ENCODE measurements at places on chromosomes 7 and 10. TPM values are rescaled to one million over a fixed set of nuclear protein-coding genes. Genes with fewer than 3 reads are reported as not detected.

DNA sequence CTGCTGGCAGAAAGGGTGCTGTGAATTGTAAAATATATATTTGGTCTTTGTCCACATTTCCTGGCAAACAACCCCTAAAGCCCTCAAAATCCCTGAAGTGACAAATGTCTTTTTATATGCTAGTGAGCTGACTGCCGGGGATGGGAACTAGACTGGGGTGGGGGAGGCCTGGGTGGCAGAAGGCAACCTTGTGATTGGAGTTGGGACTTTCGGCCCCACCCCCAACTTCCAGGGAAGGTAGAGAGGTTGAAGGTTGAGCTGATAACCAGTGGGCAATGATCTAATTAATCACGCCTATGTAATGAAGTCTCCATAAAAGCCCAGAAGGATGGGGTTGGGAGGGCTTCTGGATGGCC, 2.7 kb downstream of the EPHA1 start:
- H3K4me1 ChIP-seq, result peaks cover 23% of the 10 kb centered on the region
- H3K4me3 ChIP-seq, result no peak overlapping the region
- no peaks in the 10 kb centered on the region for H3K27me3 ChIP-seq
- 0 out of 2 replicates have a peak, but pooled peaks cover 2% of the 10 kb centered on the region for H3K36me3 ChIP-seq

The PVRIG gene
- 1.1 TPM for total RNA-seq

DNA sequence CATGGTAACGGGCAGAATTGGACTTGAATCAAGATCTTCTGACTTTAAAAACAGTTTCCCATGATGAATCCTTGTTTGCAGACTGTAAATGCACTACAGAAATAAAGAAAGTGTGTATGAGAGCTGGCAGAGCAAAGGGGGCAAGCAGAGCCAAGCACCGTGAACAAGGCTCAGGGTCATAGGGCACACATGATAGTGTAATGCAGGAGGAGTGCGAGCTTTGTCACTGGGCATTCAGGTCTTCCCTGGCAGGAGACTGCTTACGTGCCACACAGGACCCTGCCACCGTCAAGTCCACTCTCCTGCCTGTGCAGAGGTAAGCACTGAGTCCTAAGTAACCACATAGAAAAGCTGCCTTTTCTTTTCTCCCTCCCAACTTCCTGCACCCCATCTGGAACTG, 93.1 kb upstream of the NPVF start:
- no peak overlapping the region for H3K4me3 ChIP-seq
- H3K27ac ChIP-seq, result no peak overlapping the region
- H3K36me3 ChIP-seq, result no peaks in the 10 kb centered on the region
- peaks cover 82% of the 10 kb centered on the region for H3K27me3 ChIP-seq
- H3K4me1 ChIP-seq, result no peaks in the 10 kb centered on the region

The CPA2 gene
- not detected for total RNA-seq

The CPEB3 gene
- 1.1 TPM for total RNA-seq

DNA sequence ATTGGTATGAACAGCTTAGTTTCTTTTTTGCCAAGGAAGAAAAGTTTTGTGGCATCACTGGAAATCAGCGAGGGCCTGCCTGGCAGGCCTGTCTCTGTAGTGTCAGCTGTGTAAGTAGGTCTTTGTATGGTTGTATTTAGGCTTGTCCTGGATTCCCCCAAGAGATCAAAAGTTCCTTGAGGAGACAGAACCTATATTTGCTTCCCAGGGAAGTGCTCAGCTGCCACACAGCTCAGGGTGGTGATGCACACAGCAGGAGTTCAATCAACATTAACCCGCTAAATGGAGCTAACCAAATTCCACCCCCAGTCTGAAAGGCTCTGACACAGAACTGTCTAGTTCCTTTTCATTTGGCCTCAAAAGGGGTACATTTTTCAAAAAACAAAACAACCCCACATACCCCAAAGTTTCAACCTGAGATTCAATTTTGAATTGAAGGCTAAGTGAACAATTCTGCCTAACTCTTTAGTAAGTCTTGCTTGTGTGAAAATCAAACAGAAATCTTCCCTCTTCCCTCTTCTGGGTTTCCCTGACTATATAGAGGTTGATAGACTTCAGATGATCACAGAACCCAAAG, 124.4 kb downstream of the CLEC2L start:
- H3K4me1 ChIP-seq, result peaks cover 10% of the 10 kb centered on the region
- no peak overlapping the region for H3K4me3 ChIP-seq
- H3K27me3 ChIP-seq, result no peaks in the 10 kb centered on the region
- no peak overlapping the region for H3K27ac ChIP-seq
- no peaks in the 10 kb centered on the region for H3K36me3 ChIP-seq
- DNase-seq, result no peak

GRCh38 chr10:75331081-75331480, 70.5 kb downstream of the ZNF503 start:
- H3K27ac ChIP-seq, result no peak overlapping the region
- DNase-seq, result no peak
- H3K4me1 ChIP-seq, result no peaks in the 10 kb centered on the region
- no peak overlapping the region for H3K4me3 ChIP-seq
- no peaks in the 10 kb centered on the region for H3K36me3 ChIP-seq
